ENCODE measurements at places on chromosomes 4 and X.

DNA sequence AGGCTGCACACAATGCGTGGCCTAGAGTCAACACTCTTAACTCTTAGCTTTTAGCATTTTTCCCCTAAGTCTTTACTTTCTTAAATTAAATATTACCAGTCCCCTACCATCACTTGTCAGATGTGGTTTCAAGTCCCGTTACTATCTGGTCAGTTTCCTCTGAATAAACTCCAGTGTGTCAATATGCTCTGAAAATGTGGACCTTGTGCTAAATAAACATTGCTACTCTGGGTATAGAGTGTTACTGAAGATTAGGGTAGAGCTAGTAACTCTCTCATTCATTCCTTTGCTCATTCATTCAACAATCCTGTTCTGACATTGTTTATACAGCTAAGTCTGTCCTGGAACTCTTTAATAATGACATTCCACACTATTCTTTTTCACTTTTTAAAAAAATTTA lies 251.0 kb downstream of the MAPK10 start:
- no peak for DNase-seq

- no peak for DNase-seq
These were observed 42.4 kb downstream of the KLHL13 start for GRCh38 chrX:118074196-118074595.

GRCh38 chr4:15364183-15364582 lies 63.6 kb upstream of the C1QTNF7 start:
- no peak for DNase-seq

GRCh38 chr4:152689615-152690501 lies 10.1 kb upstream of the TMEM154 start:
- DNase-seq = no peak

GRCh38 chrX:482702-483203 lies 96.0 kb upstream of the PPP2R3B start:
- no peak for DNase-seq

Measured in left lobe of liver (tissue), 2 donors.